ENCODE measurements at places on chromosomes 3 and 15.

GRCh38 chr3:14352002-14352627, 50.3 kb upstream of the SLC6A6 start:
- DNase-seq = no peak

GRCh38 chr3:139601191-139601961, 61.8 kb upstream of the RBP1 start:
- DNase-seq = no peak

DNA sequence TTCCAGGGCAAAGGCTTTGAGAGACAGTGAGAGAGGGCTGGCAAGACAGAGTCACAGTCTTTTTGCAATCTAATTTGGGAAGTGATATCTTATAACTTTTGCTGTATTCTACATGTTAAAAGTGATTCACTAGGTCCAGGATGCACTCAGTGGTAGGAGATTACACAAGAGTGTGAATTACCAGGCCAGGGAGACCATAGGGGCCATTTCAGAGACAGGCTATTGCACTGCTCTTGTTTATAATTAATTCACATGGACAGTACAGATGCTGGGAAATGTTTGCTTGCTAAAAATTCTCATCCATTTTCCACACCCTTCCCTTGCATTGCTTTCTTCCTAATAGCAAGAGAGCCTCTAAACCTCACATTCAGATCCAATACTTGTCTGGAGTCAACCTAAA, 22.6 kb upstream of the POMGNT2 start:
- DNase-seq = no peak

DNA sequence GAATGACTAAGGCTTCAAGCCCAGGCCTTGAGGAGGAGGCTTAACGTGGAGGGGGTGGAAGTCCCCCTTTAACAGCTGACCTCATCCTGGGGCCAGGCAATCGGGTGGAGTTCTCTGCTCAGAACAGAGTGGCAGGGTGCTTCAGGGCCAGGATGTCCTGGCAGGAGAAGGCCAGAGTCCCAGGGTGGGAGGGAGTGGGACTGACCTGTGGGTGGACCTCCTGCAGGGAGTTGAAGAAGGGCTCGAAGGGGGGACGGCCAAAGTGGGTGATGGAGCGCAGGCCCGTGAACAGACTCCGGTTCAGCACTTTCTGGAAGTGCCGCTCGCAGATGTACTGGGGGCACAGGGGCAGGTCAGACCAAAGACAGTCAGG, 19.6 kb downstream of the DUOX2 start:
- DNase-seq = no peak

GRCh38 chr15:60423537-60423936, 25.8 kb upstream of the ANXA2 start:
- peak; percentile 94 for DNase-seq

- DNase-seq = no peak
Measured at GRCh38 chr15:80659375-80659774, 35.7 kb upstream of the ABHD17C start.

DNA sequence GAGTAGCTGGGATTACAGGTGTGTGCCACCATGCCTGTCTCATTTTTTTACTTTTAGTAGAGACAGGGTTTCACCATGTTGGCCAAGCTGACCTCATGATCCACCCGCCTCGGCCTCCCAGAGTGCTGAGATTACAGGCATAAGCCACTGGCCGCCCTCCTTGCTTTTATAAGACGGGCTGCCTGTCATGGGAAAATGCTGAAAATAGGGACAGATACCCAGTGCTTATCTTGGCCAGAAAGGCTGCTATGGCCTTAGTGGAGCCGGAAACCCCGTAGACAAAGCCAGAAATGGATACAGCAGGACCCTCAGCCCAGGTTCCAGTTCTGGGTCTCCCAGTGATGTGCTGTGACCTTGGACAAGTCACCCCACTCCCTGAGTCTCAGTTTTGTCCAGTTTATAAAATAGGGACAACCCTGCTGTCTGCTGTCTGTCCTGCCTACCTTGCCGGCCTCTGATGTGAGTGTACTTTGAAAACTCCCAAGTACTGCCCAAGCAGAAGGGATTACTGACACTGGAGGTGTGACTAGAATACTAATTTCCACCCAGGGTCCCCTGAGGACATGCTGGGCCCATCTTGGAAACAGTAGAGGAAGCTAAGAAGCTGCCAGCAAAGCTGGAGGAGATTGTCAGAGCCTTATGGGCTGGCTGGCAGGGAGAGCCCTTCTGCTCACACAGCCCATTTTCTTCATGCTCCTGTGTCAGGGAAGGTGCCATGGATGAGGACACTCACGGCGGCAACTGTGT, 59.6 kb downstream of the BDH1 start:
- DNase-seq = no peak

GRCh38 chr3:129352650-129353588, 74.2 kb downstream of the HMCES start:
- DNase-seq = no peak

DNA sequence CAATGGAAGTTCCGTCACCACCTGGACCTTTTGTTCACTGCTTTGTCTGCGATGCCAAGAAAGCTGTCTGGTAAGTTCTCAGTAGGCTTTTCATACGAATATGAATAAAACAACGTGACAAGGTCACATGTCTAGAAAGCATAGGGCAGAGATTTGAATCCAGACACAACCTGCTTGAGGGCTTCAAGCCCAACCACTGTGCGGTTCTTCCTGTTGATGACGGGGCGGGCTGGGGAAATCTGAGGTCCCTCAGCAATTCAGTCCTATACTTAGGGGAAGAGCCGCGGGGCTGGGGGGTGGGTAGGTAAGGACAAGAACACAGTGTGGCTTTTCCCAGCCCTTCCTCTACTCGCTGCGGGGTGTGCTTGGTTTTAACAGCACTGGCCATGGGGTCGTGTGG, 32.4 kb upstream of the SMAD3 start:
- DNase-seq = no peak

DNA sequence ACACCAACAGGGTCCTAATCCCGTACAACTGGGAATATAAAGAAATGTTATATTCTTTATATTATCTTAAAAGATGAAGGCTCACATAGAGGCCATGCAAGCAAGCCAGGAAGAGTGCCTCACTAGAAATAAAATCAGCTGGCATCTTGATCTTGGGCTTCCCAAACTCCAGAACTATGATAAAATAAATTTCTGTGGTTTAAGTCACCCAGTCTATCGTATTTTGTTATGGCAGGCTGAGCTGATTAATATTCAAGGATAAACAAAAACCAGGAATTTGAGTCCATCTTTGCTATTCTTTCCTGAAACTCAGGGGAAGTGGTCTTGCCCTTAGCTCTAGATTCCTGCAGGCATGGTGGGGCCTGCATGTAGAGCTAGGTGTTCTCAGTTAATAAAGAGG, 42.7 kb downstream of the ATOSA start:
- peak; percentile 37 for DNase-seq

DNA sequence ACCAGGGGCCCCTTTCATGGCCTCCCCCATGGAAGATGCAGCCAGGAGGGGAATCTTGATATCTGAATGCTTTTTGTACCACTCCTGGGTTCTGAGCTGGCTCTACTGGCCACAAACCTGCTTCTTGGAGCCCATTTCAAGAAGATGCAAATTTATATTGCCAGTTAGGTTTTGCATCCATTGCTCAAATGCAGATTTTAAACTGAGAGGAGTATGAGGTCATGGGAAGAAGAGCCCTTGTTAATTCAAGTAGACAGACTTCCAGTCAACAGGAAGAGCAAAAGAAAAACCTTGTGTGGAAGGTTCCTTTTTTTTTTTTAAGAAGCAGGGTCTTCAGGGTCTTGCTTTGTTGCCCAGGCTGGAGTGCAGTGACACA, 133.5 kb downstream of the PDZRN3 start:
- no peak for DNase-seq

DNA sequence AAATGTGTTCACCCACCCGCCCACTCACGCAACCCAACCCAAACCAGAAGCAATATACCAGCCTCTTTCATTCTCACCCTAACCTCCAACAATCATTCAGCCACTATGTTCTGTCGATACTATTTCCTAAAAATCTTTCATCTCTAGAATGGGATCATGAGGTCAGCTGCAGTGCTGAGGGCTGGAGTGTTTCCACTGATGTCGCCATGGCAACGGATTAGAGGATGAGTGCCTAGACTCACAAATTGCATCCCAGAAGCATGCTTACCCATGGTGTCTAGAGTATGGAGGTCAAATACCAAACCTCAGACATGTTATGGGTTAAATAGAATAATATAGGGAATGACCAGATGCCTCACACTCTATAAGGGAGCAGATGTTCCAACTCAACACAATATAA, 138.5 kb downstream of the GABRB3 start:
- no peak for DNase-seq

DNA sequence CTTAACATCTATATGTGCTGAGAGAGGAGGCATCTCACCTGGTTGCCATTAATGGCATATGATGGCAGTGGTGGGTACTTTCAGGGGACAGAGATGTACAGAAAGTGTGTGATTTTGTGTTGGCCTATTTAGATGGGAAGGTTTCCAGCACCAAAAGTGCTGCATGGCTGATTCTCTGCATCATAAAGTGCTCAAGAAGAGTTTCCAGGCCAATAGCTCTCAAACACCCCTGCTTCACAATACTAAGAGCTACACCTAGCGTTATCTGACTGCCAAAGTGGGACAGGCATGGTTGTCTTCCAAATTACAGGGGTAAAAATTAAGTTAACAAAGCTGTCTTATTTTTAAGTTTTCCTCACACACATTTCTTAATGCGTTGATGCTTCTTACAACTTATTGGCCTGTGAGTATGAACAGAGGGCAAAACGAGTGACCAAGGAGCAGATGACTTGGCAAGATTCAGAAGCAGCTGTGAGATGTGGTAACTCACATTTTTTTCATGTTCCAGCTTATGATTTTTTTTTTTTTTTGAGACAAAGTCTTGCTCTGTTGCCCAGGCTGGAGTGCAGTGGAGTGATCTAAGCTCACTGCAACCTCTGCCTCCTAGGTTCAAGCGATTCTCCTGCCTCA, 41.4 kb upstream of the VEPH1 start:
- DNase-seq = no peak

DNA sequence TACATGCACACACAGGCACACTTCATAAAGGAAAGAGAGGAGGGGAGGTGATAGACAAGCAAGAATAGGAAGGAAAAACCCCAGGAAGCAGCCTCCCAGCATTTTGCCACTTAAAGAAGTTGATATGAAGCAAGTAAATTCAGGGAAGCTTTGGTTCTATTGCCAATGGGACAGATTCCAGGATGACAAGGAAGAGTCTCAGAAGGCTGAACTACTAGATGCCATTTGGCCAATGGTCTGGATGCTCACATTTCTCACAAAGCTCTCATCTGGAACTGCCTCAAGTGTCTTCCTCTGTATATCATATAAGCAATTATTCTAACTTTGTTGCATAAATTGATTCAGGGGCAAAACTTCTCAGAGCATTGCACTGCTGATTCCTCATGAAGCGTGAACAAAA, 78.8 kb upstream of the STRIT1 start:
- DNase-seq = no peak

DNA sequence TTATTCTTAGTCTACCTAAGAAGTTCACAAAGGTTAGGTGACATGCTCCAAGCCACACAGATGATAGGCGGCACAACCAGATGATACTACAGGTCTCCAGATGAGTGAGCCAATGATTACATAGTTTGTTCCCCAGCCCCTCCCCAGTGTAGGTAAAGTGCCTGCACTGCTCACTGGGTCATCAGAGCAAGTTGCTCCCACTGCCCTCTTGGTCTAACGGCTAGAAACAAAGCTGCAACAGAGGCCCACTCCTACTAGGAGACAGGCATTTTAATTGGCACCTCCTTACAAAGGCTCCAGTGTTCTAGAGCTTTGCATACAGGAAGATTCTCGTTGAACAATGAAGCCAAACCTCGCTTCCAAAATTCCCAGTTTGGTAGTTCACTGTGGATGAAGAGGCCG, 47.3 kb downstream of the TMEM44 start:
- no peak for DNase-seq

All from HFFc6 (cell line).